ENCODE measurements at places on chromosomes 16 and 17.
A peak's percentile ranks its signal among the peaks of the same experiment; 100 is the strongest.

DNA sequence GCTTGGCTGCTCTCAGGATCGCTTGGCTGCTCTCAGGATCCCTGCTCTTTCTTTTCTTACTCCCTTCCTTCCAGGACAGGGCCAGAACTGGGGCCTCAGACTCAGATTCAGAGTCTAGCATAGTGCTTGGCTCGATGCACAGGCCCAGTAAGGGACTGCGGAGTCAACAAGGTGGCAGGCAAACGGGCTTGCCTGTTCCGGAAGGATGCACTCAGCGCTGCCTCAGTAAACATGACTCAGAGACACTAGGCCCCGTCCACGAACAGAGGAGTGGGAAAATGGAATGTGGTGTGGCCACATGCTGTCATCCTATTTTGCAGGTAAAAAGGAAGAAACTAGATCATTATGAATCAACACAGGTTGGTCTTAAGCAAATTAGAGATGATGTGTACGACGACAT, 9.8 kb downstream of the SPHK1 start:
- peaks cover 12% of the 10 kb centered on the region for H3K4me1 ChIP-seq
- H3K36me3 ChIP-seq, result peaks cover 31% of the 10 kb centered on the region
- H3K27me3 ChIP-seq, result no peaks in the 10 kb centered on the region
- H3K4me3 ChIP-seq, result no peak overlapping the region

- H3K36me3 ChIP-seq, result no peaks in the 10 kb centered on the region
- DNase-seq, result no peak
- no peak overlapping the region for H3K27ac ChIP-seq
- no peak overlapping the region for H3K4me3 ChIP-seq
- no peaks in the 10 kb centered on the region for H3K27me3 ChIP-seq
These were observed 144.9 kb downstream of the WWOX start for GRCh38 chr16:78244131-78244895.

DNA sequence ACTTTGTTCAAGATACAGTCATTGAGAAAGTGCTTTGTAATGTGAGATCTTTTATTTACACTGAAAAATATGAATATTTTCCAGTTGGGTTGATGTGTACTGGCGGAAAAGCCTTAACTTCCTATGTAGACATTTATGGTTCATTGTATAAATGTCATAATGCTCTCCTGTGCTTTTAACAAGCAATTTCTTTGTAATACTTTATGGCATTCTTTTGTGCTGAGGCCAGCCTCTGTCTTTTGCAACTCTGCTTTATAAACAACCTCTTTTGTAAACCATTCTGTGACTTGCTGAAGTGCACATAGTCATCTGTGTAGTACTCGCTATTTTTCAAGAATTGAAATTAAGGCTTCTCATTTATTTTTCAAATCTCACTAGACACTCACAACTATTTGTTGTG, 291.2 kb downstream of the CDH11 start:
- H3K27me3 ChIP-seq, result no peaks in the 10 kb centered on the region
- no peak overlapping the region for H3K4me3 ChIP-seq

DNA sequence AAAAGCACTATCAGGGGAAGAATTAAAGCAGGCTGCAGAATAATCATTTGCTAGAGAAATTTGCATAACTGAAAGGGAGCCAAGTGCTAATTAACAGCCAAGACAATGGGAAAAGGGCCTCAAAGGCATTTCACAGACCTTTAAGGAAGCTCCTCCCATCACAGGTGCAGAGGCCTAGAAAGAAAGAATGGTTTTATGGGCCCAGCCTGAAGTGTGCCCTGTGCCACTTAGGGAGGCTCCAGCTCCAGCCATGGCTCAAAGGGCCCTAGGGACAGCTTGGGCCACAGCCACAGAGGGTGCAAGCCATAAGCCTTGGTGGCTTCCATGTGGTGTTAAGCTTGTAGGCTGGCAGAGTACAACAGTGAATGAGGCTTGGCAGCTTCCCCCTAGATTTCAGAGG, 50.1 kb downstream of the RNF112 start:
- peak overlapping the region; percentile 6 for H3K4me3 ChIP-seq
- no peaks in the 10 kb centered on the region for H3K36me3 ChIP-seq
- peak overlapping the region; percentile 89 for H3K27ac ChIP-seq
- H3K4me1 ChIP-seq, result peaks cover 56% of the 10 kb centered on the region
- H3K27me3 ChIP-seq, result no peaks in the 10 kb centered on the region

- no peaks in the 10 kb centered on the region for H3K36me3 ChIP-seq
- H3K4me3 ChIP-seq, result no peak overlapping the region
These were observed 615.1 kb downstream of the CDH8 start for GRCh38 chr16:61421111-61421510.

DNA sequence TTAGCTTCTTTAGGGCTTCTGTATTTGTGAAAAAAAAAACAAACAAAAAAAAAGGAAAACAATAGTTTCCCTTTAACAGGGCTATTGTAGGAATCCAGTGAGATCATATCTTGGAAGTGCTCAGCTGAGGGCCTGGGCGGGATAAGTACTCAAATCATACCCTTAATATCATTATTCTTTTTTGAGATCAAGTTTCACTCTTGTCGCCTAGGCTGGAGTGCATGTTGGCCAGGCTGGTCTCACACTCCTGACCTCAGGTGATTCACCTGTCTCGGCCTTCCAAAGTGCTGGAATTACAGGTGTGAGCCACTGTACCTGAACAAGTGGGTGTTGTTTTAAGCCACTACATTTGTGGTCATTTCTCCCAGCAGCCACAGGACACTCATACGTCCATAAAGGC, 87.0 kb downstream of the CDH13 start:
- DNase-seq, result no peak
- no peak overlapping the region for H3K27ac ChIP-seq
- 0 out of 2 replicates have a peak, but pooled peaks cover 9% of the 10 kb centered on the region for H3K4me1 ChIP-seq
- no peak overlapping the region for H3K4me3 ChIP-seq
- no peaks in the 10 kb centered on the region for H3K36me3 ChIP-seq

- H3K4me3 ChIP-seq, result 0 out of 2 replicates have a peak overlapping the region, but pooled peaks have one; percentile 16
- H3K27me3 ChIP-seq, result no peaks in the 10 kb centered on the region
- peaks cover 13% of the 10 kb centered on the region for H3K4me1 ChIP-seq
- no peaks in the 10 kb centered on the region for H3K36me3 ChIP-seq
- DNase-seq, result peak; percentile 16
These were observed 73.7 kb downstream of the C16orf95 start for GRCh38 chr16:87243478-87243877.

DNA sequence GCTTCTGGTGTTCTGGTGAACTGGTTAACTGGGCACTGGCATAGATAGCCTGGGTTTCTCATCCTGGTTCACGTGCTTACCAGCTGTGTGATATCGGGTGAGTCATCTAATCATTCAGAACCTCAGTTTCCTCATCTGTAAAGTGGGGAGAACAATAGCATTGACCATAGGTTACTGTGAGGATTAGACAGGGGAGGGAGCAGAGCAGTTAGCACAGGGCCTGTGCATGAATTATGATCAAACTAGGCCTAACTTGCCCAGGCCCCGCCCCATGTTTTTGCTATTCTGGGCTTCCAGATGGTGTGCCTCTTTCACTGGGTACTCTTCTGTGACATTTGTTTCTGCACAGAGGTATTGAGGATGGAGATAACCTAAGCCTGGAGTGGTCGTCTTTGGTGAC, 4.6 kb upstream of the KLHL36 start:
- DNase-seq, result no peak
- no peak overlapping the region for H3K4me3 ChIP-seq
- no peaks in the 10 kb centered on the region for H3K36me3 ChIP-seq
- peaks cover 6% of the 10 kb centered on the region for H3K27me3 ChIP-seq

- H3K4me1 ChIP-seq, result peaks cover 9% of the 10 kb centered on the region
- no peaks in the 10 kb centered on the region for H3K36me3 ChIP-seq
- no peaks in the 10 kb centered on the region for H3K27me3 ChIP-seq
- H3K4me3 ChIP-seq, result peak overlapping the region; percentile 94
- DNase-seq, result peak; percentile 82
These were observed 16.7 kb downstream of the GNGT2 start for GRCh38 chr17:49193513-49194296.

- DNase-seq, result peak; percentile 65
- H3K4me3 ChIP-seq, result no peak overlapping the region
- H3K27ac ChIP-seq, result no peak overlapping the region
- H3K27me3 ChIP-seq, result no peaks in the 10 kb centered on the region
- H3K36me3 ChIP-seq, result no peaks in the 10 kb centered on the region
These were observed 51.8 kb upstream of the CDC42EP4 start for GRCh38 chr17:73363442-73364154.

- H3K4me3 ChIP-seq, result no peak overlapping the region
- H3K36me3 ChIP-seq, result no peaks in the 10 kb centered on the region
- no peak overlapping the region for H3K27ac ChIP-seq
- no peaks in the 10 kb centered on the region for H3K27me3 ChIP-seq
- no peaks in the 10 kb centered on the region for H3K4me1 ChIP-seq
These were observed 42.1 kb upstream of the SSTR5 start for GRCh38 chr16:1030473-1030901.

DNA sequence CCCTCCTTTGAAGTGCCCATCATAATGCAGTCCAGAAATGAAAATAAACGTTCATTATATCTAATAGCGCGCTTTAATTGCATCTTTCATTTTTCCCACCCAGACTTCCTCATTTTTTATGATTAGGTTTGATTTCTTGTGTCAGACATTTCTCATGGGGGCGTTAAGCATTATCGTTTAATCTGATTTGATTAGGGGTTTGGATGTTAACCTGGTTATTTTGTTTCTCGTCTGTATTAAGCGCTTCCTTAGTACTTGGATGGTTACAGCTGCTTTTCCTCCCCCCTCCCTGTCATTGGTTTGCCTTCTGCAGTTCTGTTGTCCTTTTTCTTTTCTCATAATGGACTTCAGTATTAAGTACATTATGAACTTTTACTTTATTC, 540 bp downstream of the MFSD11 start:
- DNase-seq, result no peak
- H3K4me3 ChIP-seq, result peak overlapping the region; percentile 93
- H3K4me1 ChIP-seq, result peaks cover 12% of the 10 kb centered on the region
- peak overlapping the region; percentile 68 for H3K27ac ChIP-seq

DNA sequence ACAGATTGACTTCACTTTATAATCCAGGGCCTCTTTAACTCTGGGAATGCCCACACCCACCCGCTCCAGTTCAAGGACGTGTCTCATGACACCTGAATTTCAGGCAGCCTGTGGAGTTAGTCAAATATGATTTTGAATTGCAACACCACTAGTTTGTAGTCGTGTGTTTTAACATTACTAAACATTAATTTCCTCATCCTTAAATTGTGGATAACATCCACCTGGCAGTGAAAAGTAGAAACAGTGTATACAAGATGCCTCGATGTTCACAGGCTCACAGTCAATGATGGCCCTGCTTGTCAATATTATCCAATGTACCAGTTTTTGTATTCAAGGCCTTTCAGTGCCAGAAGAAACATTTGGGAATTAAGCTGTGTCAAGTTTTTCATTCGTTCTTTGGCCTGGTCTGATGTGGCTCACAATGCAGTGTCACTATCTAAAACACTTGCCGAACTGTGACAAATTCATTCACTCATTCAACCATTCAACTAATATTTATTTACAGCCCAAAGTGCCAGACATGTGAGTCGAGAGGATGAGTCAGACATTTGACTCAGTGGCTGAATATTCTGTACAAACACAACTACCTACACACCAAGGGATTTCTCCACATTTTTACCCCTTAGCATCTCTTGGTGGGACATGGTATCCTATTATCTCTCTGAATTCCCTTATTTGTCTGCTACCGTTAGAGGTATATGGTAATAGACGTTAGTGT, 1.4 kb downstream of the MEIOB start:
- no peaks in the 10 kb centered on the region for H3K4me1 ChIP-seq
- H3K27me3 ChIP-seq, result peaks cover 26% of the 10 kb centered on the region
- no peak overlapping the region for H3K27ac ChIP-seq
- H3K4me3 ChIP-seq, result no peak overlapping the region
- DNase-seq, result no peak

- no peak for DNase-seq
- no peaks in the 10 kb centered on the region for H3K27me3 ChIP-seq
- H3K36me3 ChIP-seq, result 0 out of 2 replicates have a peak, but pooled peaks cover 4% of the 10 kb centered on the region
- H3K4me1 ChIP-seq, result no peaks in the 10 kb centered on the region
These were observed 210.1 kb downstream of the SLC39A11 start for GRCh38 chr17:72882426-72882825.

DNA sequence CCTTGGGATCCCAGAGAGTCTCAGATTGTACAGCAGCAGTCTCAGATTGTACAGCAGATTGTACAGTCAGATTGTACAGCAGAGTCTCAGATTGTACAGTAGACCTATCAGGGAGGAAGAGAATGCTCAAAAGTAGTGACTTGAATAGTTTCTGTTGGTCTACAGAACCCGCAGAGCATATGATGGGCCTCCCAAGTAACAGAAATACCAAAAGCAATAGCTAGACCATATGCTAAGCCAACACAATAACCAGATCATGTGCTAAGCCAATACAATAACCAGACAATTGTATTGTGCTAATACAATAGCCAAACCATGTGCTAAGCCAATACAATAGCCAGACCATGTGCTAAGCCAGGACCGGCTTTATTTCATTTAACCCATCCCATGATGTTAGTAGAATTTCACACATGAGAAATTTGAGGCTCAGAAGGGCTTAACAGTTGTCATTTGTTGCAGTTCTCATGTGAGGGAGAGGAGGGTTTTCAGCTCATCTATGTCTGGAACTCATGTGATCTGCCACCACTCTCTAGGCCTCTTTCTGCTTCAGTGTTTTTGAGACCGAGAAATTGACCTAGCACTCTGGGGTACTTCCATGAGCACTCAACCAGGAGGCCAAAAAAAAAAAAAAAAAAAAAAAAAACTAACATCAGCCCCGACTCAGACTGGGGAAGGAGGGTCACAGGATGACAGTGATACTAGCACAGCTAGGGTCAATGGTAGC, 144.0 kb downstream of the SOX9 start:
- H3K36me3 ChIP-seq, result no peaks in the 10 kb centered on the region
- H3K4me3 ChIP-seq, result no peak overlapping the region
- no peaks in the 10 kb centered on the region for H3K27me3 ChIP-seq
- no peak for DNase-seq
- no peak overlapping the region for H3K27ac ChIP-seq
- peaks cover 22% of the 10 kb centered on the region for H3K4me1 ChIP-seq

DNA sequence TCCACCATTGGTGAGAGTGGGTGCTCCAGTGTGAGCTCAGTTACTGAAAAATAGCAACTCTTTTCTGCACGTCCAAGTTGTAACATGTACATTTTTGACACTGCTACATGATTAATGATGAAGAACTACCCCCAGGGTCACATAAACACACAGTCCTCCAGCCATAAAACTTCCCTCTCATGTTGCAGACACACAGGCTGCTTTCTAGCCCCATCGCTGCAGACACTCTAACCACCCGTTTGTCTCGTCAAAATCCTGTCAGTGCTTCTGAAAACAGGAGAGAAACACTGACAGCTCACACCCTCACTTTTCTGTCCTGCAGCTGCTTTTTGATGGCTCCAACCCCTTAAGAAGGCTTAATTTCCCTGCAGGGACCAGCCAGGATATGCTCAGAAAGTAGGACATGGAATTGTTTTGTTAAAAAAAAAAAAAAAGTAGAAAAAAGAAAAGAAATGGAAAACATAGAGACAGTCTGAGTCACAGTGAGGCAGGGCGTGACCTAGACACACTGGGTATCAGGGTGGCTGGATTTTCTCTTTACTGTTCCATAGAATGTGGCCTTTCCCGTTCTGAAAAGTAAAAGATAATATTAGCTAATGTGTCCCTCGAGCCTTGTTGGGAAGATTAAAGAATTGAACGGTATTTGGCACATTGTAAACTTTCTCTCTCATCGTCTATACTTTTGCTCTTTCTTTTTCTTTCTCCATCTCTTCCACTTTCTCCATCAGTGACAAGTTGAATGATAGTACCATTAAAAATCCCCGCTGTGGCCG, 20.7 kb upstream of the CCL5 start:
- no peak for DNase-seq
- no peaks in the 10 kb centered on the region for H3K27me3 ChIP-seq

GRCh38 chr17:76683921-76684745, 26.6 kb downstream of the MXRA7 start:
- no peak overlapping the region for H3K4me3 ChIP-seq
- H3K36me3 ChIP-seq, result no peaks in the 10 kb centered on the region
- peaks cover 8% of the 10 kb centered on the region for H3K4me1 ChIP-seq
- H3K27ac ChIP-seq, result no peak overlapping the region
- H3K27me3 ChIP-seq, result no peaks in the 10 kb centered on the region

- H3K4me1 ChIP-seq, result no peaks in the 10 kb centered on the region
- H3K36me3 ChIP-seq, result no peaks in the 10 kb centered on the region
- no peak for DNase-seq
- no peaks in the 10 kb centered on the region for H3K27me3 ChIP-seq
These were observed 8.2 kb downstream of the CNGB1 start for GRCh38 chr16:57962756-57963155.

All from GM23338 (cell line).